ENCODE measurements at places on chromosomes 4 and X. TPM values are rescaled to one million over a fixed set of nuclear protein-coding genes. Genes with fewer than 3 reads are reported as not detected.
A peak's percentile ranks its signal among the peaks of the same experiment; 100 is the strongest.

SATL1 gene
- total RNA-seq: 0.18 TPM

GRCh38 chr4:100362366-100362765 is 155.5 kb downstream of the EMCN start:
- H3K27me3 ChIP-seq: no peaks in the 10 kb centered on the region
- H3K36me3 ChIP-seq: no peaks in the 10 kb centered on the region
- no peak overlapping the region for H3K4me3 ChIP-seq
- H3K4me1 ChIP-seq: no peaks in the 10 kb centered on the region

- H3K36me3 ChIP-seq: no peaks in the 10 kb centered on the region
- no peak for DNase-seq
- H3K4me3 ChIP-seq: no peak overlapping the region
- H3K4me1 ChIP-seq: peaks cover 4% of the 10 kb centered on the region
- no peaks in the 10 kb centered on the region for H3K27me3 ChIP-seq
- no peak overlapping the region for H3K27ac ChIP-seq
These were observed 94.5 kb upstream of the DHRSX start for GRCh38 chrX:2595258-2595657.

CEP44 gene
- 31.7 TPM for total RNA-seq

GUCY1B1 gene
- 1.0 TPM for total RNA-seq

DNA sequence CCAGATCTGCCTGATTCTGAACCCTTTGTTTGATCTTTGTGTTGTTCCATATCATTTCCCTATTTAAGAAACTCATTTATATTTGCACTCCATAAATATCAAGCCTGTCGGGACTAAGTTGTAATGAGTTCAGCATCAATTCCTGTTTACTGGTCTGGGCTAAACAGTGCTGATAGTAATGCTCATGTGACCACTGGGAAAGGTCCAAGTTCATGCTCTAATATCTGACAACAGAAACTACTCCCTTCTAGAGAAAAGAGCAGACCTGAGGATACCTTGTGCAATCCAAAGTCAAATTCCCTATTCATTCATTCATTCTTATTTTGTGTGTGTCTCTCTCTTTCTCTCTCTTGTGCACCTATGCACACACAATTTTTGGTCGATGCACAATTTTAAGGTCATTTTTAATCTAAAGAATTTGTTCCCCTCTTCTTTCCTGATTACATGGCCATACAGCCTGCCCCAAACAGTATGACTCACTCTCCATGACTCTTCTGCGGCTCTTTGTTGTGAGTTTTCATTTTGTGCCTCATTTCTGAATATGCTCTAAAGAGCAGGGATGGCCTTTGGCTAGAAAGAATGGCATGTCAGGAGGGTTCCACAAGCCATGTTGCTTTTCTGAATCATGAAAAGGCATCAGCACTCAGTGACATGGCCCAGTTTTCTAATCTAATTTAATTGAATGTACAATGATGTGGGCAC is 664.3 kb downstream of the RPA4 start:
- H3K4me1 ChIP-seq: no peaks in the 10 kb centered on the region
- DNase-seq: no peak
- H3K27me3 ChIP-seq: no peaks in the 10 kb centered on the region
- H3K27ac ChIP-seq: no peak overlapping the region
- H3K4me3 ChIP-seq: no peak overlapping the region

DNA sequence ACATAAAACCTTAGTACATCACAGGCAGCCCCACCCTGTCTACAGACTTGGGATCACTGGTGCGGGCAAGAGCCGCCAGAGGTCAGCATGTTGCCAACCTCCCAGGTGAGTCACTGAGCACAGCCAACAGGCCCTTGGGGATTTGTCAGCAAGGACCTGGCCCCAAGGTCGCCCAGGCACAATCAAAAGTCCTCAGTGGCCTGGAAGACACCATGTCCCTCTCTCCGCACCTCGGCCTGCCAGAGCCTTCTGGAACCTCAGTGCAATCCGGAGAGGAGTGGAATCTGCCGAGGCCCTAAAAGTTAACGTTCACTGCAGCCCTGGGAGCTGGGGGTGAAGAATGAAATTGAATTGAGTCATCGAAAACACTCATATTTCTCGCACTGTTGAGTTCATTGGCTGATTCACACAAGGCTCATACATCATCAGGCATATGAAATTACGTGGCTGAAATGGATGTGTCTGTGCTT is 74.3 kb downstream of the WFS1 start:
- H3K27me3 ChIP-seq: no peaks in the 10 kb centered on the region
- peak; percentile 5 for DNase-seq
- H3K4me3 ChIP-seq: no peak overlapping the region
- no peaks in the 10 kb centered on the region for H3K4me1 ChIP-seq
- H3K36me3 ChIP-seq: no peaks in the 10 kb centered on the region

DNA sequence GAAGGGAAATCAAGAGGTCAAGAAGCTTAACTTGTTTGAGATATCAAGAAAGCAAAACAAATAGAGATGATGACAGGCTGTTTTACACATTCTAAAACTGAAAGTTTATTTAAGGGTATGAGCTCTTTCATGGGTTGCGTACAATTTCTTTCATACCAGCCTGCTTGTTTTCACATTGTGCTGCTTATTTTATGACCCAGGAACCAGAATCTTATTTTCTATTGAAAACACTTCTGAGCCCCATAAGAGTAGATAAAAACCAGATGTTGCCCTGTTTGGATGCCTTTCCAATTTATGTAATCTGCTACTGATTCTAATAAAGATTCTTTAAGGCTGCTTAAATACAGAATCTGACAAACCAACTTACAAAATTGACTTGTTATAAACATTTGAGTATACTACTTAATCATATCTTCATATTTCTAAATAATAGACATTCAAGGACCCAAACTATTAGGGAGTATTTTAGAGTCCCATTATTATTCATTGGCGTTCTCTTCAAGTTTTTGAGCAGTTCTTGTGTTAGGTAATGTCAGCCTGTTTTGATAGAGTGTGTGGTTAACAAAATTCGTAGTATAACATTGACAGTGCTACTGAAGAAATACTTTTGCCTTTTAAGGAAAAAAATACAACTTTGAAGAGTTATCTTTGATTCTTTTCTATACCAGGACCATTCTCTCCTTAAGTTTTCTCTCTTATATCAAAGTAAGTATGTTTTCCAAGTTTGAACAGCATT is 74.4 kb downstream of the PDLIM5 start:
- H3K4me1 ChIP-seq: peaks cover 48% of the 10 kb centered on the region
- peak overlapping the region; percentile 16 for H3K27ac ChIP-seq
- peaks cover 13% of the 10 kb centered on the region for H3K36me3 ChIP-seq
- no peak overlapping the region for H3K4me3 ChIP-seq

- H3K27me3 ChIP-seq: no peaks in the 10 kb centered on the region
- DNase-seq: no peak
- H3K36me3 ChIP-seq: no peaks in the 10 kb centered on the region
- no peak overlapping the region for H3K4me3 ChIP-seq
- H3K4me1 ChIP-seq: peaks cover 39% of the 10 kb centered on the region
- H3K27ac ChIP-seq: no peak overlapping the region
These were observed 50.7 kb downstream of the MAP7D3 start for GRCh38 chrX:136200466-136200865.

Measured in SJSA1 (cell line).